Activated T-cell treated with anti-CD3 and anti-CD28 coated beads, Interleukin-2, amount 50 U/mL, for 48 hours (primary cell): ENCODE measurements at places on chromosomes 4 and X.

GRCh38 chr4:185542626-185543315 lies 7.5 kb upstream of the PDLIM3 start:
- no peak for DNase-seq

DNA sequence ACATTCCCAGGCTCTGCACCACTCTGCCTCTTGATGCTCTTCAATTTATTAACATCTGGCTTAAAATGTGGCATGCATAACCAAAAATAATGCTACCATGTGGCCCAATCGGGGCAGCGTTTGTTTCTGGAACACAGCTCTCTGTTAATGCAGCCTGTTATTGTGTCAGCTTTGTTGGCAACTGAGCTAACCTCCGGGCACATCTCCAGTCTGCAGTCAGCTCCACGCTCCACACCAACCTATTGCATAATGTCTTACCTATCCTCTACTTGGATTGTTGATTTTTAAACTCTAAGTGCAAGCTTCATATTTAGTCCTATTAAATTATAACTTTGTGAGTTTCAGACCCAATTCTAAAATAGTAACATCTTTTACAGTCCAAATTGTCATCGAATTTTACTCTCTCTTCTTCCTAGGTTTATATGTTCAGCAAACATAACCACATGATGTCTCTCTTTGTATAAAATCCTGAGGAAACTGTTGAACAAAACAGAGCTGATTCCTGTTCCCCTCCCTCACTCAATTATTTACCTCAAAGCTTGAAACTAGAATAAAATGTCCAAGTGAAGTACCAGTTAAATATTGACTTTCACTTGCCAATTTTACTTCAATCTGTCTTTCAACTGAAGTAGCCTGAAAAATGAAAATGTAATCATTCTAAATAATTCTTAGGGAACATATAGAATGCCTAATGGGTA lies 92.2 kb upstream of the RAPGEF2 start:
- DNase-seq = no peak

- no peak for DNase-seq
Observed at GRCh38 chrX:150879855-150880807, 18.3 kb downstream of the CD99L2 start.

DNA sequence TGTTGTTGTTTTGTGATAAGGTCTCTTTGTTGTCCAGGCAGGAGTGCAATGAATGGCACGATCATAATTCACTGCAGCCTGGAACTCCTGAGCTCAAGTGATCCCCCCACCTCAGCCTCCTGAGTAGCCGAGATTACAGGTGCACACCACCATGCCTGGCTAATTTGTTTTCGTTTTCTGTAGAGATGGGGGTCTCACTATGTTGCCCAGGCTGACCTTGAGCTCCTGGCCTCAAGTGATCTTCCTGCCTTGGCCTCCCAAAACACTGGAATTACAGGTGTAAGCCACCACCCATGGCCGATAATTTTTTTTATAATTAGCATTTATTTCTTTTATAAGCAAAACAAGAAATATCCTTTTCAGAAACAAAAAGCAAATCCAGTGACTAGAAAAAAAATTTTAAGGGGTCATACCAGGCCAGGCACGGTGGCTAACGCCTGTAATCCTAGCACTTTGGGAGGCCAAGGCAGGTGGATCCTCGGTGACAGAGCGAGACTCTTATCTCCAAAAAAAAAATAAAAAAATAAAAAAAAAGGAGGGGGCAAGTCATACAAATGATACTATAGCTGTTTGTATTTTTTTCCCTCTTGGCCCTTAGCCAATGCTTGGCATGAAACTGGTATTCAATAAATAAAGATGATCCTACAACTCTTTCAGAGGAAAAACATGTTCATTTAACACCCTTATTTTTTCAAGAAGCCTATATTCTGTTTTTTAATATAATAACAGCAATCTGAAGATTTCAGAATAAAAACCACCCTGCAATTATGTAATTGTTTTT lies 3.4 kb downstream of the PLAC8 start:
- DNase-seq = no peak

GRCh38 chr4:169795585-169795984 lies 37.8 kb upstream of the HPF1 start:
- no peak for DNase-seq

GRCh38 chrX:154799556-154800348 lies 5.5 kb downstream of the MPP1 start:
- DNase-seq = no peak

GRCh38 chr4:98733601-98734000 lies 75.2 kb upstream of the TSPAN5 start:
- no peak for DNase-seq

DNA sequence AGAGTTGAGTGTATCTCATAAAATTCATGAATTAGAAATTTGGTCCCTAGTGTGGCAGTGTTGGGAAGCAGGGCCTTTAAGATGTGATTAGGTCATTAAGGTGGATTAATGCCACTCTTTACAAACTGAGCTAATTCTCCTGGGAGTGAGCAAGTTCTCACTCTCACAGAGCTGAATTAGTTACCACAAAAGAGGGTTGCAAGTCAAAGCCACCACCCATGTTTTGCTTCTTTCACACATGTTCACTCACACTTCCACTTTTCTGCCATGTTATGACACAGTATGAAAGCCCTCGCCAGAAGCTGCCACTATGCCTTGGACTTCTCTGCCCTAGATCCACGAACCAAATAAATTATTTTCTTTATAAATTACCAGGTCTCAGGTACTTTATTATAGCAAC lies 332.1 kb downstream of the ARAP2 start:
- no peak for DNase-seq

- no peak for DNase-seq
Observed at GRCh38 chr4:70935038-70935695, 33.0 kb downstream of the MOB1B start.

GRCh38 chr4:151035328-151035727 lies 20.2 kb upstream of the LRBA start:
- DNase-seq = no peak

- DNase-seq = no peak
Observed at GRCh38 chr4:65917486-65917885, 247.2 kb upstream of the EPHA5 start.

DNA sequence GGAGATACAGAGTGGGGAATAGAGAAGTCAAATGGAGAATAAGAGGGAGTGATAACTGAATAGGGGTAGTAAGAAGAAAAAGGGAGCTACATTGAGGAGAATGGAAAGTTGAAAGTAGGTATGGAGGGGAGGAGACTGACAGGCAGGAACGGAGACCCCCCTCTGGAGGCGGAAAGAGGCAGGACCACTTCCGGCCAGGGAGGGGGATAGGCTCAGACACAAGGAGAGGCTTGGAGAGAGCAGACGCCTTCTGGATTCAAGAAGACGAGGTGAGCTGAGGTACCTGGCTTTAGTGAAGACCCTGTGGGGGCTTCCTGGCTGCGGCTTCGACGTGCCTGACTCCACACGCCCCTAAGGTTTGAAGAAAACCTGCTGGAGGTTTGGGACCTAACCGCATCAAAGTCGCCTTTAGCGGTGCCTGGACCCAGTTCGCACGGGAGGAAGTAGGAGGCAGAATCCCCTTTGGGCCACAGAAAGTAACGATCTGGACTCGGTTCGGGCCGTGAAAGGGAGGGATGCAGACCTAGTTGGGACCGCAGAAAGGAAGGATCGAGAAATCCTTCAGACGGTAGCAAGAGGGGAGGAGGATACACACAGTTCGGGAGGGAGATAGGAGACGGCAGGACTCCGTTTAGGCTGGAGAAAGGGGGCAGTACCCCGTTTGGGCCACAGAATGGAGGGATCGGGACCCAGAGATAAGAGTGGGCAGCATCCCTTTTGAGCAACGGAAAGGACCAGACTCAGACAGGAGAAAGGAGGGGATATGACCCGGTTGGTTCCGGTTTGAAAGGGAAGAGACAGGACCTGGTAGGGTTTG lies at the start of gene TRO:
Gene TRO (plus strand): TSS at position 215 of the 817 bp plus-strand sequence. CDS start 1,423 bp downstream, outside the sequence.
- peak; percentile 19 for DNase-seq

GRCh38 chr4:176709417-176709816 lies 83.3 kb downstream of the VEGFC start:
- DNase-seq = no peak

GRCh38 chr4:109215506-109215905 lies 87.0 kb downstream of the COL25A1 start:
- DNase-seq = no peak

DNA sequence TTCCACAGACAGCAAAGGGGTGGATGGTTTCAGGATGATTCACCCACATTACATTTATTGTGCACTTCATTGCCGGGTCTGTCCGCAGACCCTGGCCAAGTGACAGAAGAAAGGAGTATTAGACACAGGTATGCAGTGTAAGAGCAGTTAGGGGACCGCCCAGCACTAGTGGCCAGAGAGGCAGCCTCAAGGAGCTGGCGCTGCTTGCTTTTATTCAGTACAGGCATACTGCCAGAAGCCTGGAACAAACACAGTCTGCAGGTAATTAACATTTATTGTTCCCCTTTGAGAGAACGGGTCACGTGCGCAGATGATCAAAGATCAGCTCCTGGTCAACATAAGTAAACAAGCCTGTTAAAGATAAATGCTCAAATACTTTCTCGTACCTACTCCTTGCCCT lies 1639.0 kb upstream of the IGFBP7 start:
- DNase-seq = no peak

- no peak for DNase-seq
Observed at GRCh38 chrX:75155447-75155826, 646 bp downstream of the ABCB7 start.

DNA sequence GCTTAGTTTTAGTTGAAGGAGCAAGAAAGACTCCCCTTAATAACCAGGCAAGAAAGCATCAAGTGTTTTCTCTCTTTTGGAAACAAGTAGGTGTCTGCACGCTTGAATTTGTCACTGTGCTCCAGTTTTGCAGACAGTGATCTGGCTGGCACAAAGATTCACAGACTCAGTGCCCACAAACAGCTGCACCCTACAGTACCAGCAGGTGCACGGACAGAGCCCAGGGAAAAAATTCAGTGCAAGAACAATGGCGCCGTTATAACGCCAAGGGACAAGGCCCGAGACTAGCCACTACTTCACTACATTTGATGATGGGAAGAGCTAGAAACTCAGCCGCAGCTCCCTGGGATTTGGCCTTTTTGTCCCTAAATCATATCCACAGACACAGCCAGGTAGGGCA lies 56.0 kb downstream of the ZNF827 start:
- DNase-seq = no peak

- DNase-seq = peak; percentile 59
Observed at GRCh38 chr4:10093801-10094552, 22.6 kb downstream of the WDR1 start.

GRCh38 chrX:9855561-9856283 lies 69.5 kb downstream of the SHROOM2 start:
- no peak for DNase-seq

- DNase-seq = no peak
Observed at GRCh38 chr4:6328526-6328925, 58.9 kb downstream of the WFS1 start.

GRCh38 chr4:23962462-23962861 lies 72.6 kb upstream of the PPARGC1A start:
- no peak for DNase-seq

DNA sequence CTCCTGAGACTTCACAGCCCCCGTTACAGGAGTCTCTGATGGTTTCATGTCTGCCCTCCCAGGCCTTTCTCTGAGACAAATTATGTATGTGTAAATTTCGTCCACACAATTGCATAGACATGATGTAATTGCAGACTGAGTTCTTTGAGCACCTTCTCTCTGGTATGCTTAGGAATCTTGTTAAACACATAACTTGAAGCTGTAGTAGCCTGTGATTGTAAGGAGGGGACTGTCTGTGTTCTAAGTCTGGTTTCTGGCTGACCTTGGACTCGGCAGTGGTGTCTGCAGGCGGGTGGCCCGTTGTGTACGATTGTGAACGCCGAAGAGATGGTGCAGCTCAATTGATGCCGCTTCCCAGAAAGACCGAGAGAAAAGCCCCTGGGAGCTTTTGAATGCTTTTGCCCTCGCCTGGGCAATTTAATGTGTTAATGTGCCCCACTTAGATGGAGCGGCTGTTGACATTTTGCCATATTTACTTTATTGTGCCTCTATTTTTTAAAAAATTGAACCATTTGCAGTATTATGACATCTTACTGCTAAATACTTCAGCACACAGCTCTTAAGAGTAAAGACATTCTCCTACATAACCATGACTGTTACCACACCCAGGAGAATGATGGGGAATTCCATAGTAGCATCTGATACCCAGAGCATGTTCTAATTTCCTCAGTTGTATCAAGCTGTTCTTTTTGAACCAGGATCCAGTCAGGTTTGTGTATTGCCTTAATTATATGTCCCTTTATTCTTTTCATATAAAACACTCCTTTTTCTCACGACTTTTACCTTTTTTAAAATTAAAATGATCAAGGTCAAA lies 58.4 kb upstream of the TADA2B start:
- no peak for DNase-seq

DNA sequence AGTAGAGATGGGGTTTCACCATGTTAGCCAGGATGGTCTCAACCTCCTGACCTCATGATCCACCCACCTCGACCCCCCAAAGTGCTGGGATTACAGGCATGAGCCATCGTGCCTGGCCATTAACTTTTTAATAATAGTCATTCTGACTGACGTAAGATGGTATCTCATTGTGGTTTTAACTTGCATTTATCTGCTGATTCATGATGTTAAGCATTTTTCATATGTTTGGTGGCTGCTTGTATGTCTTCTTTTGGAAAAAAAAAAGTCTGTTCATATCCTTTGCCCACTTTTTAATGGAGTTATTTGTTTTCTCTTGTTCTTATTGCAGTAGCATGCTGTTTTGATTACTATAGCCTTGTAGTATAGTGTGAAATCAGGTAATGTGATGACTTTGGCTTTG lies 45.8 kb downstream of the ANXA10 start:
- no peak for DNase-seq

DNA sequence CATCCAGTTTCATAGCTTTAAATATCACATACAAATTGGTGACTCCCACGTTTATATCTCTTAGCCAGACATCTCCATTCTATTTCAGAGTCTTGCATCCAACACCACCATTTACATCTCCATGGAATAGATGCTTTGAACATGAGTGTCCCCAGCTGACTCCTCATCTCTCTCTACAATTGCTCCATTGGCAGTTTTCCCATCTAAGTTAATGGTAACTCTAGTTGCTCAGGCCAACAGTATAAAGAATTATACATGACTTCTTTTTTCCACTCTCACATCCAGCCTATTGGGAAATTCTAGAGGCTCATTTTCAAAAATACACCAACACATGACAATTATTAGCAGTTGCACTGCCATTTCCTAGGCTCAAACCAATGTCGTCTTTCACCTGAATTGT lies 388.2 kb downstream of the STIM2 start:
- DNase-seq = no peak

DNA sequence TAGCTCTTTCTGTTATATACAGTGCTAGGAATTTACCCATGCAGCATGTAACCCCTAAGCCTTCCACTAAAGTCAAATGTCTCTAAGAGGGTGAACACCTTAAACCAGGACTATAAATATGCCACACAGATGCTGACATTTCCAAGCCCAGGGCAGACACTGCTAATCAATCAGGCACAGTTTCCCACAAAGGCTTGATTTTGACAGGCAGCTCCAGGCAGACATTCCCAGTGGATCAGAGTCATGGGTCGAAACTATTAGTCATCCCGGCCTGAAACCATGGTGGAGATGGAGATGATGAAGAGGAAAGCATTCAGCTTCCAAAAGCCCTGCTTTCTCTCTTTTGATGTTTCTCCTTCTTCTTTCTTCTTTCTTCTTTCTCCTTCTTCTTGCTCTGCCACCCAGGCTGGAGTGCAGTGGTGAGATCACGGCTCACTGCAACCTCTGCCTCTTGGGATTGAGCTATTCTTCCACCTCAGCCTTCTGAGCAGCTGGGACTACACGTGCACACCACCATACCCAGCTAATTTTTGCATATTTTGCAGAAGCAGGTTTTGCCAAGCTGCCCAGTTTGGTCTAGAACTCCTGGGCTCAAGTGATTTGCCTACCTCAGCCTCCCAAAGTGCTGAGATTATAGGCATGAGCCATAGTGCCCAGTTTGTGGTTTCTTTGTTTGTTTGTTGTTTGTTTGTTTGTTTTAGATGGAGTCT lies 21.0 kb upstream of the SORCS2 start:
- DNase-seq = no peak
